ENCODE measurements at places on chromosomes 12 and 14.

DNA sequence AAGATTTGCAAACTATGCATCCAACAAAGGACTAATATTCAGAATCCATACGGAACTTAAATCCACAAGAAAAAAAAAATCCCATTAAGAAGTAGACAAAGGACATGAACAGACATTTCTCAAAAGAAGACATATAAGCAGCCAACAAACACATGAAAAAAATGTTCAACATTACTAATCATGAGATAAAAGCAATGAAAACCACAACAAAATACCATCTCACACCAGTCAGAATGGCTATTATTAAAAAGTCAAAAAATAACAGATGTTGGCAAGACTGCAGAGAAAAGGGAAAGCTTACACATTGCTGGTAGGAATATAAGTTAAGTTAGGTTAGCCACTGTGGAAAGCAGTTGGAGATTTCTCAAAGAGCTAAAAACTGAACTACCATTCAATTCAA lies 16.2 kb downstream of the CDK17 start:
- DNase-seq, result no peak

DNA sequence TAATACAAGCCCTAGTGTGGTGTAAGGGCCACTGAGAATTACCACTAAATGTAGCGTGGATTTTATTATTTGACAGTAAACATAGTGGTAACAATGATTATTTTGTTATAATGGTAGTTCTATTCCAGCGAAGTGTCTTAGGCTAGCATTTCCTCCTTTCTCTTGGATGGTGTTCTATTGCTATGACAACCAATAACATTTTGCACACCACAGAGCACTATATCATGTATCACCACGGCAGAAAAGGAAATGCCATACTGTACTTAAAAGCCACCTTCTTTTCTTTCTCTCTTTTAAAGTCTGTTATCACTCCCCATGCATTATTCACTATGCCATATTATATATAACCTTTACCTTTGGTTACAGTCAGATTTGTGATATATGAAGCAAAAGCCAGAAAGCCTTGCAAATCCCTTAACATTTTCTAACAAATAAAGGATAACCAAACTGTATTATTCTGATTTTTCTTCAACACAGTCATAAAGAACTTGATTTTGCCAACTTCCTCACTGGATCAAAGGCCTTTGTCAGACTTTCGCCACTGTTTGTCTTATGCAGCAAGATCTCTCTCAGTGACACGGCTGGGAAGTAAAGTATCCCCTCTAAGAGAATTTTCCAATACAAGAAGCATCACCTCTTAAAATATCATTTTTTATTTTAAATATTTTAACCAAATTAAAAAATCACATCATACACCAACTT lies 195.8 kb downstream of the FOXN3 start:
- DNase-seq, result no peak

DNA sequence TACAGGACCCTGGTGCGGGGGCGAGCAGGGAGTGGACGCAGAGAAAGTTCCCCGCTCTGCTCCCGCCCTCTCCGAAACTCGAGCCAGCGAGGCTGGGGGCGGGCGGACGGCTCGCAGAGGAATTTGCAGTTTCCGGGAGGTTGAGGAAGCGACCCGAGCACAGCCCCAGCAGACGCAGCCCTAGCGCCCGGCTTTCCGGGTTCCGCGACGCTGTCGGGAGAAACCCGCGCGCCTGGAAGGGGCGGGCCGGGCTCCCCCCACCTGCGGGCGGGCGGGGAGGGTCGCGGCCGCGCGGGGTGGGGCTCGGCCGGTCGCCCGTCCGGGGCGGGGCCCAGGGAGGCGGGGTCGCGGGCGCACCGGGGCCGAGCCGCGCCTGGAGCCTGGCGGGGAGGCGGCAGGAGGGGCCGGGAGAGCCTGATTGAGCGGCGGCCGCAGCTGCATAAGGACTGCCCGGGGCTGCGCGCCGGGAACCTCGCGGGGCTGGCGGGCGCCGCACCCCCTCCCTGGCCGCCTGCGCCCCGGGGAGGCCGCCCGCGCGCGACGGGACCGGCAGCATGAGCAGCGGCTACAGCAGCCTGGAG lies at the start of gene RASSF3:
Gene RASSF3 (plus strand): TSS at position 417 of the 581 bp plus-strand sequence. CDS start 138 bp downstream, at position 555.
- no peak for DNase-seq

- DNase-seq, result no peak
Observed at GRCh38 chr14:101852785-101853184, 91.3 kb downstream of the PPP2R5C start.

GRCh38 chr14:103391048-103391447 lies 5.8 kb downstream of the MARK3 start:
- no peak for DNase-seq

DNA sequence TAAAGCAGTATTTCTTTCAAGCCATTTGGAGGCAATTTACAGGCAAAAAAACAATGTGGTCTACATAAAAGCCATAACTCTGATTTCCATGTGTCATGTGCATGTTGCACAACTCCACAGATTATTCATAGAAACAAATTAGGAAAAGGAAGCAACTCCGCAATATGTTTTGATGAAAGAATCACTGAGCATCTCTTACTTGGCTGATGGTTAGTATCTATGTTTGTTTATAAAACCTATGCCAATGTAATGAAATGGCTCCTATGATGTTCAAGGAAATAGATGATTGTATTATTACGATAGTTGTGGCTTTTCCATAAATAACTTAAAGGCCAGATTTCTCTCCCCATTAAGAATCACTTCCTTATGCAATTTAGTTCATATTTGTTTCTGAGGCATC lies 373.7 kb downstream of the CCDC91 start:
- DNase-seq, result no peak

DNA sequence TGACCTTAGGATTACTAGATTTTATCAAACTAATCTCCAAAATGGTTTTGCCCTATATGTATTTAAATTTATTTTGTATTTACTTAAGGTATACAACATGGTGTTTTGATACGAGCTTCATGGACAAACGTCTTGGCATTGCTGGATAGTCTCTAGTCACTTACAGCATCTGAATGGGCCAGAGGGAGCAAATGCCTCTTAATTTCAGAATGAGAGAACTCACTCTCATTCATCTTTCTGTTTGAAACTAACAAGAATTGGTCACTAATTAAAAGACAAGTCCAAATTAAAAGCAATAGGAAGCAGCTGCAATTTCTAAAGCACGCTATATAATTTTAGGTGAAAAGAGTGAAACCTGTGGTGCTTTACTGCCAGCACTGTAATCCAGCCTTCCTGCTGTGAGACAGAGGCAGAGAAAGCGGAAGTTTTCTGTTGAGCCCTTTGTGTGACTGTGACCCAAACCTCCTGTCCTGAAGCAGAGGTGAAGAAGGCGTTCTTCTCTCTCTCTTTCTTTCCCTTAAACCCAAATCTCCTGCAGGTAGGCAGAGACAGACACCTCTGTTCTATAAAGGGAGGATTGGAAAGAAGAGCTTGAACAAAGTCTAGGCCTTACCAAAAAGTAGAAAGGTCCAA lies 184.6 kb upstream of the NAV3 start:
- no peak for DNase-seq
